Stimulated activated CD4-positive, alpha-beta T cell treated with anti-CD3 and anti-CD28 coated beads, Interleukin-15, amount 100 ng/mL, for 48 hours (primary cell): ENCODE measurements at places on chromosomes 6 and 20.

DNA sequence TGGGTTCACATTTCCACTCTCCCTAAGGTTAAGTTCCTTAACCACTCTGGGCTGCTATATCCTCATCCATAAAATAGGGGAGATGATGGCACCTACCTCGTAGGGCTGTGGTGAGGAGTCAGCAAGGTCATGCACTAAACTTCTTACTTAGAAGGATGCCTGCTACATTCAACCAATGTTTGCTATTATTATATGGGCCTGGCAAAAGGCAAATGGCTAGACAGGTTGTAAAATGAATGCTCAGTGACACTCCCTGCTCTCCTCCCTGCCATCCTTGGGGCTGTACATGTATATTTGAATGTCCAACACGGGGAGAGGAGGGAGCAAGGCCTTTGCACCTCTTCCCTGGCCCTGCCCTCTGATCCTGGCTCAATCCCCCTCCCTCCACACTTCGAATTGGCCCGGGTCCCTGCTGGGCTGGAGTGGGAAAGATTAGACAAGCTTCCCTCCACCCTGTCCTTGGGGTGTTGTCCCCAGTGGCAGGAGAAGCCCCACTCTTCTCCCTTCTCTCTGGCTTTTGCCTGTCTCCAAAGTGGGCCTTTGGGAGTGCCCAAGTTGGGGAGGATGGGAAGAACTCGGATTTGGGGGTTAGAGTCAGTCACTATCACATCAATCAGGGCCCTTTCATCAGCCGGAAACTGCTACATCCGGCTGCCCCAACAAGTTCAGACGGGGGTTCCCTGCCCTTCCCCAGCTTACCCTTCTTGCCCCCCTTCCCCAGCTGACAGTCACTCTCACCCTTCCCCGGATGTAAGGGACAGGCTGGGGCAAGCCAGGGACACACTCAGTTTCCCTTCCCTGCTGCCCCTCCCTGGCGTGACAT is 36.3 kb upstream of the VEGFA start:
- DNase-seq, result no peak

DNA sequence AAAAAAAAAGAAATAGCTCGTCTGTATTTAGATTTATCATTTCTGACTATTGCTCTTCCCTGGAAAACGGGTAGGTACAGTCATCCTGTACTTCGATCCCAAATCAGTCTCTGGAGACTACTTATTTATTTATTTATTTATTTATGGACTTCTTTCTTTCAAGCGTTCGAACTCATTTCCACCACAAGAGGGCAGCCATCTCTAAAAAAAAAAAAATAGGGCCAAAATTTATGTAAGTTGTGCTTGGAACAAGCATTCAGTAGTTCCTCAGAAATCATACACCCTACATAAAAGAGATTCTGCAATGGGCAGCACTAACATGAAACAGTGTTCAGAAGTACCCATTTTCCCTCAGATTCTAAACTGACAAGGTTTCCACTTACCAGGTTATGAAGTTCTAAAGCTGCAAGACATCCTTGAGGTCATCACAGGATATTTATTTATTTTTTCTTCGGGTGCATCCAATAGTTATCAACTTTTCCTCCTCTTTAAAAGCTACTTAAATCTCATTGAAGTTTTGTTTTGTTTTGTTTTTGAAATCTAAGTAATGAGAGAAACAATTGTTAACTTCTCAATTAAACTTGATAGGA is 1.9 kb upstream of the BMP2 start:
- no peak for DNase-seq

GRCh38 chr6:53771785-53772624 is 22.8 kb upstream of the LRRC1 start:
- DNase-seq, result no peak

DNA sequence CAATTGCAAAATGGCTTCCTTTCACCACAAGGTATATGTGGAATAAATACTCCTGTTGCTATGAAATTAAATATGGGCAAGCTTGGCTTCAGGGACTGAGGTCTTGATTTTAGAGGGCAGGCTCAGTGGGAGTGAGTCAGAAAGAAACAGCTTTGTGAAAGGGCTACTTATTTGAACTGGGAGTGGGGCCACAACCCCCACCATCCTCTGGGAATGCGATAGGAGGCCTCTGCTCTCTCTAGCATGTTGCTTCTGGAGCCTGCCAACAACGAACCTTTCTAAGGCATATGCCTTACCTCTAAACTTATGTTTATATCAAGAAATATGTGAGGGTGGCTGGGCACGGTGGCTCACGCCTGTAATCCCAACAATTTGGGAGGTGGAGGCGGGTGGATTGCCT is 149.7 kb downstream of the LRRC1 start:
- DNase-seq, result no peak

- DNase-seq, result no peak
These were observed 20.5 kb downstream of the FYN start for GRCh38 chr6:111852725-111853124.

DNA sequence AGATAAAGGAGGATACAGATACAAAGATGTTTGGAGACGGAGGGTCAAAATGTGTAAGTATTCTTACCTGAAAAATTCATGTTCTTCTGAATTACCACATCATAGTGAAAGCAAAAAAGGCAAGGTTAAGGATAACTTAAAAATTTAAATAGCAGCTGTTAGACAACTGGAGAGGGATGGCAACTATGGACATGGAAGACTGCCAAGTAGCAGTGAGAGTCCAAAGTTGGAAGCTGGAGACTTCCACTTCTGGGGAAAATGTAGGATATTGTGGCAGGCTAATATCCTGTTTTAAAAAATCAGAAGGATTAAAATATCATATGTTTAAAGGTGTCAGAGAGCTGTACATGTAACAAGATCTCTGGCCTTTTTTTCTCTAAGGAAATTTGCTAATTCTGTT is 29.8 kb downstream of the SYCP2 start:
- DNase-seq, result no peak

- no peak for DNase-seq
These were observed 56.2 kb upstream of the PREP start for GRCh38 chr6:105459049-105459448.

DNA sequence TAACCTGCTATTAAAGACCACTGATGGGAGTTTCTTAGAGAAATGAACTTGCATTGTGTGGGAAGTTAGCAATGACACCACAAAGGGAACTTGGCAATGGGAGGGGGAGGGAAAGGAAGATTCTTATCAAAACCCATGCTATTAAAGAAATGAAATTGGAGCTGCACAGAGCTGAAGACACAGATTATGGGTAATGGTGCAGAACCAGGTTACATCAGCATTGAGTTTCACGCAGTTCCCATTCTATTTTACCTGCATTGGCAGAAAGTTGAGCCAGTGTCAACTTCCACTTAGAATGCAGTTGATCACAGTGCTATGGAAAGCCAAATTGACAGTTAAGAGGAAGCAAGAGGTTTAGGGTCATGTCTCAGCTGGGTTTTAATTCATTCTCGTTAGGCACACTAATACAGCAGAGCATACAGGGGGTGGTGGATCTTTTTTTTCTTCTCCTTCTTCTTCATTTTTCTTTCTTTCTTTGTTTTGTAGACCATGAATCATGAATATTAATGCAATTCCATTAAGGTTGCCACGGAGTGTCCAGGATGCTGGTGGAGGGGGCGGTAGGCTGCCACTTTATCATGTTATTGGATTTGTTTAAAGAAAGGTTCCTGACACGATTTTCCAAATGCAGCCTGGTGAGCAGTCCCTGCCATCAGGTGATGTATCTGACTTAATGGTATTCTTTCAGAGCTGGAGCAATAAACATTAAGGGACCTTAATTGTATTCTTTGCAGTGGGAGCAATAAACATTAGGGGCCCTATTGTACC is 1092.0 kb upstream of the MAP3K7 start:
- no peak for DNase-seq

DNA sequence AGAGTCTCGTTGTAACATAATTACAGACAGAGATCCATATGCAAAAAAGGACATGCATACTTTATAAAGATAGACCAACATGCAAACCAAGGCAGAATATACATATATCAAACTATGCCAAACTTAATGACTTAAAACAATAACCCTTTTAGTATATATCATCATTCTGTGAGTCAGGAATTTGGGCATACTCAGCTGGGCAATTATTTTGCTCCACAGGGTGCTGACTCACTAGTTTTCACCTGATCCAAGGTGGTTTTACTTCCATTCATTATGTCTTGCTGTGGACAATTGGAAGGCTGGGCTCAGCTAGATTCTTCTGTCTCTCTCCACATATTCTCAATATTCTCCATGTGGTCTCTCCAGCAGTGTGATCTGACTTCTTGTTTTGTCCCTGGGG is 41.2 kb upstream of the RNF146 start:
- no peak for DNase-seq

DNA sequence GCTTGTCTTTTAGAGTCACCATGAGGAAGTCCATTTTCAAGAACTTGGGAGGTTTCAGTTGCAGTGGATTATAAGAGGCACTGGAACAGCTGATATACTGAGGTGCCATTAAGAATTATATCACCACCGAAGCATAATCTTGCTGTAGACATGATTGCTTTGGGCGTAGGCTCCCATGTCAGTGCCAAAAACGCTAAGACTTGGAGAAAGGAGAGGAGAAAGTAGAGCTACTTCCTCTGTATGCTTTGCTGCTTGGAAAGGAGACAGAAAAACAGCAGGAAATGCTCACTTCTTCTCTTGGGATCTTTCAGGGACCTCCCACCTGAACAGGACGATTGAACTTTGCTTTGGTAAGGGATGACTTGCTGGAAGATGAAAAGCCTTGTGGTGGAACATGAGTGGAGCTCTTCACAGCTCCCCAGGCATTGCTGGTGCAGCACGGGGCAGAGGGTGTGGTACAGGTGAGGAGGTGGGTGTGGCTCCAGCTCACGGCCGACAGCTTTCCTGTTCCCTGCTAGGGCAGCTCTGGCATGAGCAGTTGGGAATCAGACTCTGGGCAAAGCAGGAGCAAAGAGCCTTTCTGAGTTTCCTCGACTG is 190.4 kb upstream of the JAG1 start:
- no peak for DNase-seq

DNA sequence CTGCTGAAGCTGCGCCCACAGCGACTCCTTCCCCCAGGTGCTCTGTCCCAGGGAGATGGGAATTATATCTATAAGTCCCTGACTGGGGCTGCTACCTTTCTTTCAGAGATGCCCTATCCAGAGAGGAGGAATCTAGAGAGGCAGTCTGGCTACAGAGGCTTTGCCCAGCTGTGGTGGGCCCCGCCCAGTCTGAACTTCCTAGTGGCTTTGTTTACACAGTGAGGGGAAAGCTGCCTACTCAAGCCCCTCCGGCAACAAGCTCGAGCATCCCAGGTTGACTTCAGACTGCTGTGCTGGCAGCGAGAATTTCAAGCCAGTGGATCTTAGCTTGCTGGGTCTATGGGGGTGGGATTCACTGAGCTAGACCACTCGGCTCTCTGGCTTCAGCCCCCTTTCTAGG is 152.5 kb upstream of the MAP3K7 start:
- no peak for DNase-seq

- no peak for DNase-seq
These were observed 59.6 kb upstream of the CENPW start for GRCh38 chr6:126280287-126280686.

- DNase-seq, result no peak
These were observed 695.9 kb downstream of the EPHA7 start for GRCh38 chr6:92723390-92723931.

DNA sequence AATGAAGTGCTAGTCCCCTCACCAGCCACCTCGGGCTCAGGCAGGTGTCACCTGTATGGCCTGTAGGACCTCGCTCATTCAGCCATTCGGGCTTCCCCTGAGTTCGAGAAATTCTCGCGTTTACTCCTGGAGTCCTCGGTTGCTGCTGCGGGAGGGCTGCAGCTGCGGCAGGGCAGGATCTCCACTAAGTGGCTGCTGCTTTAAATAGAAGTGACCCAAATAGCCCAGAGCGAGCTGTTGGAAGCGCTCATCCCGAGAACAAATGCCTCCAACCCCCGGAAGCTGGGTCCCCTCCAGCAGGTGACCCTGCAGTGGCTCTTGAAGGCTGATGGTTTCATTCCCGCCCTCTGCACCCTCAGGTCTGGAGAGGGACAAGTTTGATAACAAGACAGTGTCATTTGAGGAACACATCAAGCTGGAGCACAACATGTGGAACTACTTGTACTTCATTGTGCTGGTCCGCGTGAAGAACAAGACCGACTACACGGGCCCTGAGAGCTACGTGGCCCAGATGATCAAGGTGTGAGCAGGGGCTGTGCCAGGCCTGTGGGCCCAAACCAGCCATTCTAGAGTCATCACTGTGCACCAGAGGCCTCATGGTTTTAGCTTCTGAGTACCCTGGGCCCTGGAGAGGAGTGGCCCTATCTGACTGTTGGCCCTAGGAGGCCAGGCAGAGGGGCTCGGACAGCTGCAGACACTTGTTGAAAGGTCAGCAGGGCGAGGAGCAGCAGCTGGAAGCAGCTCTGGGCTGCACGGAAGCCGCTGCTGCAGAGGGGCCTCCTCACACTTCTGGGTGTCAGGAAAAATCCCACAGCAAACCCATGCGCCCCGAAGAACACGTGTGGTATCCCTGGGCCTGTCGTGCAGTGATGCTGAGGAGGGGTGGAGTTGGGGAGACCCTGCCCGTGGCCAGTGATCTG is 18.1 kb downstream of the UQCC2 start:
- no peak for DNase-seq

GRCh38 chr20:32681175-32682084 is 7.7 kb upstream of the C20orf203 start:
- no peak for DNase-seq

DNA sequence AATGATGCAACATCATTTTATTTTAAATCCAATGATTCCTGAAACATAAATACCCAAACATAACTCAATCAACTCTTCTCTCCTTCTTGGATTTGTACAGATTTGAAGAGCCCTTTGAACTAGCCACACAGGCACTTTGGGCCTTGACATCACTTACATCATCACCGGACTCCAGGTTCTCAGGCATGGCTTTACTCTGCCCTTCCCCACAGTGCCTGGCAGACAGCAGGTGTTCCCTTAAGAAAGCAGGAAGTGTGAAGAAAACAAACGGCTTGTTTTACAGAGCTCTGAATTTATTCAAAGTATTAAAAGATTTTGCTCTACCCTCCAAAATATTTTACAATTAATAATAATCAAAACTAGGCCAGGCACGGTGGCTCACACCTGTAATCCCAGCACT is 54.8 kb upstream of the GCM1 start:
- DNase-seq, result no peak

DNA sequence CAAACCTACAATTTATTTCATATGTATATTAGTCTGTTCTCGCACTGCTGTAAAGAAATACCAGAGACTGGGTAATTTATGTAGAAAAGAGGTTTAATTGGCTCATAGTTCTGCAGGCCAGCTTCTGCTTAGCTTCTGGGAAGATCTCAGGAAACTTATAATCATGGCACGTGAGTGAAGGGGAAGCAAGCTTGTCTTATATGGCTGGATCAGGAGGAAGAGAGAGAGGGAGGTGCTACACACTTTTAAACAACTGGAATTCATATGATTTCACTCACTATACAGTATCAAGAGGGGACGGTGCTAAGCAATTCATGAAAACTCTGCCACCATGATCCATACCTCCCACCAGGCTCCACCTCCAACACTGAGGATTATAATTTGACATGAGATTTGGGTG is 29.9 kb downstream of the PHACTR2 start:
- no peak for DNase-seq

DNA sequence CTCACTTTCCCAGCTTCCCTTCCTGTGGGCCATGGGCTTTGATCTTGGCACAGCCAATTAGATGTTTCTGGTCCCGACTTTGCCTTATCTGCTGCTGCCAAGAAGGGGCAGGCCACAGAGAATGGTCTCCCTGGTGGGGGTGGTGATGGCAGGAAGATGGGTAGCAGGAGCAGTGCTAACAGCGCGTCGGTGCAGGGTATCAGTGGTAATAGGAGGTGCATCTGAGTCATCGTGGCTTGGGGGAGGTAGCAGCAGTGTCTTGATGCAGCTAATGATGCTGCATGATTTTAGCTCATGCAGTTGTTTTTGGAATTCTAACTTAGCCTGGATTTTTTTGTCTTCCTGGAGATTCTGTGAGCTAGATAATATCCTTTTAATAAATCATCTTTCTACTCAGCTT is 18.9 kb upstream of the MAS1 start:
- DNase-seq, result no peak
